Breast epithelium (tissue), 4 donors: ENCODE measurements at places on chromosomes 1 and 21. TPM values are rescaled to one million over a fixed set of nuclear protein-coding genes. Genes with fewer than 3 reads are reported as not detected.

- DNase-seq = no peak
Observed at GRCh38 chr1:21610989-21611785, 58.0 kb downstream of the RAP1GAP start.

Gene PKP1
- 12.1 TPM for total RNA-seq

GRCh38 chr1:64493831-64494230, 23.9 kb downstream of the CACHD1 start:
- no peak for DNase-seq

- no peak for DNase-seq
Observed at GRCh38 chr1:21648791-21649190, 20.4 kb downstream of the RAP1GAP start.

GRCh38 chr1:243465738-243466137, 209.9 kb downstream of the SDCCAG8 start:
- DNase-seq = no peak

Gene PDZK1
- 25.2 TPM for total RNA-seq

Gene GBP7
- not detected for total RNA-seq

Gene ARTN
- 2.3 TPM for total RNA-seq

Gene TFF2
- not detected for total RNA-seq

DNA sequence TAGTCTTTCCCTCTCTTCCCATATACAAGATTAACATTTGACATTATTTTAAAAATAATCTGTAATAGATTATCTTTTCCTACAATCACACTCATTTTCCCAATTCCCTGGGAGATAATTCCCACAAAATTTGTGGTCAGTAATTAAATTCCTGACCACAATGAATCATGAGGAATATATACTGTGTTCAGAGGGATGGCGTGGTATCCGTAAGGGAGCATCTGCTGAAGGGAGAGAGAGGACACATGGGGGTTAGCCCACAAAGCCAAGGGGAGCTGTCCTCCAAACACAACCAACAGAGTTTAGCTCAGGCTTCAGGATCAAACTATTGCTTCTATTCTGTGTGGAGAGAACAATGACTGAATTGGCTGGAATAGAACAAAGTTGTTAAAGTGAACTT, 57.1 kb upstream of the PPP2R5A start:
- DNase-seq = no peak

- DNase-seq = no peak
Observed at GRCh38 chr1:19521411-19521810, 36.1 kb upstream of the CAPZB start.

DNA sequence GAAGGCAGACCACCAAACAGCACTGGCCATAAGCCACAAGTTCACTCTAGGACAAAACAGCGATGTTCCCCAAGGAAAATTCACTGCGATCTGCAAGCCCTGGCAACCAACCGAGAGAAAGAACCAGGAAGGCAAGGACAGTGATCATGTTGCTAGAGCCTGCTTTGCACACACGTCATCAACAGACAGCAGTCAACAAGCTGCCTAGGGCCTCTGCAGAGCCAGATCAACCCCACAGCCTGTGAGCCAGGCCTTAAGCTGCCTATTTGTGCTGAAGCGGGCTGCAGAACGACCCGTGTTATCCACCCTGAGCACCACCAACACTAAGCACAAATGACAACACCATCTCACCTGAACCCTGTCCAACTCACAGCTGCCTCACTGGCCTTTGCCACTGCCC, 6.2 kb upstream of the YRDC start:
- DNase-seq = no peak

GRCh38 chr1:25031601-25031965, 101.5 kb upstream of the RUNX3 start:
- DNase-seq = no peak

DNA sequence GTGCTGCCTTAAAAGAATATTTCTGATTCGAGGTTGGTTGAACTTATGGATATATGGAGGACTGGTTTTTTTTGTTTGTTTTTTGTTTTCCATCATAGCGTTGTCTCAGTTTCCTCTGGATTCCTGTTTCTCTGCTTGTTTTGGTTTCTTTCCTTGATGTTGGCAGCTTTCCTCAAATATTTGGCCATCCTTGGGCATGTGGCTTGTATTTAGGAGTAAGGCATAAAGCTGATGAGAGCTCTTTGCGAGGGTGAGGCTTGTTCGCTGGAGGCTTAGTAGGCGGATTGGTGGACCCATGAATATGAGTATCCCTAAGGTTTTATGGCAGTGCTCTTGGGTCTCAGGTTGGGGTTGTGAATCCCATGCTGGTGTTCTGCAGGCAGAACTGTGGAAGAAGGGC, 22.9 kb downstream of the DYRK1A start:
- DNase-seq = no peak

Gene LCE2B
- total RNA-seq = not detected

DNA sequence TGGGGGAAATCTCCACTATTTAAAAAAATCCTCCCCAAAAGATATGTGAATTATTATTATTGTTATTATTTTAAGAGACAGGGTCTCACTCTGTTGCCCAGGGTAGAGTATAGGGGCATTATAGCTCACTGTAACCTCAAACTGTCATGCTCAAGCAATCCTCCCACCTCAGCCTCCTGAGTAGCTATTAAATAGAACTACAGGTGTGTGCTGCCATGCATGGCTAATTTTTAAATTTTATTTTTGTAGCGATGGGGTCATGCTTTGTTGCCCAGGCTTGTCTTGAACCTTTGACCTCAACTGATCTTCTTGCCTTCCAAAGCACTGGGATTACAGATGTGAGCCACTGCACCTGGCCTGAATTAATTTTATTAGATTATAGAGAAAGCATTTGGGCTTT, 116.8 kb downstream of the RABGAP1L start:
- no peak for DNase-seq

DNA sequence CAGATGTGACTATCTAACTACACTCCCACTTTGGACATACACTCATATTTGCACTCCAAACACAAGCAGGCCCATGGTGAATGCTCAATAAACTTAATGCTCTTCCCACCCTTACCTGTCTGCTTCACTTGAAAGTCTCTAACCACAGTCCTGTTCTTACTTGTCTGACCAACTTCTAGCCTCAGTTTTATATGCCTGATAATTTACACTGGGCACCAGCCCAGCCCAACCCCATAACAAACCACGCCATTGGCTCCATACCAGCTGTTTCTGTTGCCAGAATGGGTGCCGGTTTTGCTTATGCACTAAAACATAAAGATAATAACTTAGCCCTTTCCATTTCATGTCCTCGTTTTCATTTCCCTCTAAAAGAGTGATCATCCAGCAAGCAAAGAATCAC, 395.4 kb downstream of the NTNG1 start:
- DNase-seq = no peak

Gene NBPF8
- 17.1 TPM for total RNA-seq

DNA sequence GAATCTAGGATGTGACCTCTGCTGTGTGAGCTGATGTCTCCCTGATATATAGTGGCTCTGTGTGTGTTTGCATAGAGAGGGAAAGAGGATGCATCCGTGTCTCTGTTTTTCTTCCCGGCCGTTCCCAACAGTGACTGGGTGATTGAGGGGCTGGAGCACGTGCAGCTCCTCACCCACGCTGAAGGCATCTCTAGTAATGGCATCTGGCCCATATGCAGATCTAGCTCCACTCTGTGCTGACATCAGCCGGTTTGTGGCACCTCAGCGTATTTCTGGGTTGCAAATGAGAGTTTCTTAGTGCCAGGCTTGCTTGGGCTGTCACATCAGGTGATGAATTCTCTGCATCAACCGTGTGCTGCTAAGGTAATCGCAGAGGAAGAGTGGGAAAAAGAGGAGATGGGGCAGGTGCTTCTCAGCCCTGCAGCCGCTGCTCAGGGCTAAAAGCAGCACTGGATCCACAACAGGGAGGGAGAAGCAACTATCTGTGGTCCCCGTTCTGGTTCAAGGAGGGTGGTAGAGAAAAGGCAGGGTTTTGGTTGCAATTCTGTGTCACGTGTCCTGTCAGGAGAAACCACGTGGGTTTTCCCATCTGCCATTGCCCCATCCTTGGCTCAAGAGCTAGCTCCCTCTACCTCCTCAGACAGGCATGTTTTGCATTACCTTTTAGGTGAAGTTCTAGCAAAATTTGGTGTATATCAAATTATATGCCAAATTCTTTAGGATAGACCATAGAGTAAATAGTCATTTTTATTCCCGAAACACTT, 282.9 kb downstream of the PBX1 start:
- DNase-seq = no peak

DNA sequence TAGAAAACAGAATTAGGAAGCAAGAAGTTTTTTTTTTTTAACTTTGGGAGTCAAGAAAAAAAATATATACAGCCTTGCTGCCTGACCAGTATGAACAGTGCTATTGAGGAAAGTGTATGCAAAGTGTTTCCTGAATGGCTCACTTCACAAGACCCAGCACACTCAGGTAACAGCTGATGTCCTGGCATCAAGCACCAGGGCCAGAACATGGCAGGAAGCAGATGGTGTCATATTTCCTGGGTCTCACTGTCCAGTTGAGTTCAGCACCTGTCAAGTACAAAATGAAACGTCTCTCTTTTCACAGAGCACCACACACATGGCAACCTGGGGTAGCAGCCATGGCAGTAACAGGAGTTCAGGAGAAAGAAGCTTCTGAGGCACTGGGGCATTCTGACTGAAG, 372.3 kb downstream of the TTLL7 start:
- no peak for DNase-seq

DNA sequence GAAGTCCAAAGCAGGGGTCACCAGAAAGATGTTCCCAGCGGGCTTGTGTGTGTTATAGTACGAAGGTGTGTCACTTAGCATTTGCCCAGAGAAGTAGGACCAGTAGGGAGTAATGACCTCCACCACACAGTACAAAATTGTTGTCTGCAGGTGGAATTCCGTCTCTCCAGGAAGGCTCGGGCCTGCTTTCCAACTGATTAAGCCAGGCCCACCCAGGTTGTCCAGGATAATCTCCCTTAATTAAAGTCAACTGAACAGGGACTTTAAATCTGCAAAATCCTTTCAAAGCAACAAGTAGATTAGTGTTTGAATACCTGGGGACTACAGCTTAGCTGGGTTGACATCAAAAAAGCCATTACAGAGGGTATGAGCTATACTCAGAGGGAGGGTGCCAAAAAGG, 131.3 kb downstream of the BACH1 start:
- DNase-seq = no peak

- no peak for DNase-seq
Observed at GRCh38 chr21:30209601-30210000, 6.3 kb downstream of the CLDN8 start.

Gene ATP6V1G3
- total RNA-seq = not detected

Gene CSMD2
- total RNA-seq = 0.44 TPM

Gene RGS7
- 0.16 TPM for total RNA-seq

DNA sequence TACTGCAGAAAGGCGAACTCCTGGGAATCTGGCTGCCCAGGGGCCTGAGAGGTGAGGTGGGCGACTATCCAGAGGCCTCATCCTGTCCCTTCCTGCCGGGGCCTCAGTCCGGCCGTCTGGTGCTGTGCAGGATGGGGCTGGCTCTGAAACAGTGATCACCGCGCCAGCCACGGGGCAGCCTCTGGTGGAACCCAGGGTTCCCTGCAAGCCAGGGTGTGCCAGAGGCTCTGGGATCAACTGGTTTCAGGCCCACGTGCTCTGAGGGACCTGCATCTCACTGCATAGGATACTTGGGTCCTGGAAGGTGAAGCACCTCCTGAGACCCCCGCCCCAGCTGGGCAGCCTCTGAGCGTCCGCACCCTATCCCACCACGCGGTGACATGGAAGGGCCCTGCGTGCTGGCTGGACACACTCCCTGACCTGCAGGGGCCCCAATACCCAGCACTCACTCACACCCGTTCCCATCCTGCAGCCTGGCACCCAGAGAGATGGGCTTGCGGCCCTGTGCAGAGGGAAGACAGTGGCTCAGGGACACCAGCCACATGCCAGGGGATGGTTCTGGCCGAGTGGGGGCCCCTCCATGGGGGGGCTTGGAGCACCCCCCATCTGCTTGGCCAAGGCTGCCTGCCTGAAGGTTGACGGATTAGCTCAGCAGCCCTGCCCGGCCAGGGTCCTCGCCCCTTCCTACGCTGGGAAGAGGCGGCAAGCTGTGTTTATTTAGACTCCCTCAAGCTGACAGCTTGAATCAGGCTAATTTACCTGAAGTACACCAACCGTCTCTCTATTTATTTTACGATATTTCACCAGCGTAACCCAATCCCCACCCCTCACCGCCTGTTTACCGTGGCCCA, 64.3 kb upstream of the TTC34 start:
- no peak for DNase-seq

DNA sequence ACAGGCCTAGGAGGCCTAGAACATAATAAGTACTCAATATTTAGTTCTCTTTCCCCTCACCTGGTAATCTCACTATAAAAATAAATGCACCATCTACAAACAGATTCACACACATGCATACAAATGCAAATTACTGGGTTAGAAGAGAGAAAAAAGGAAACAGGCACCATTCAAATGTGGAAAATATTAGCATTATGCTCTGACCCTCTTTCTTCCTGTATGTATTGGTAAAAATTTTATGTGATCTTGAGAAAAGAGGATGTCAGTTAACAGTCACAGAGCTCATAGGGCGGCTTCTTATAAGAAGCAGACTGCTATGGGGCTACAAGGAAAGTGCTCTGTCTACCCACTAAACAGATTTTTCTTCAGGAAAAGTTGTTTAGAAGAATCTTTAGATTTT, 565.4 kb downstream of the LMO4 start:
- DNase-seq = no peak

DNA sequence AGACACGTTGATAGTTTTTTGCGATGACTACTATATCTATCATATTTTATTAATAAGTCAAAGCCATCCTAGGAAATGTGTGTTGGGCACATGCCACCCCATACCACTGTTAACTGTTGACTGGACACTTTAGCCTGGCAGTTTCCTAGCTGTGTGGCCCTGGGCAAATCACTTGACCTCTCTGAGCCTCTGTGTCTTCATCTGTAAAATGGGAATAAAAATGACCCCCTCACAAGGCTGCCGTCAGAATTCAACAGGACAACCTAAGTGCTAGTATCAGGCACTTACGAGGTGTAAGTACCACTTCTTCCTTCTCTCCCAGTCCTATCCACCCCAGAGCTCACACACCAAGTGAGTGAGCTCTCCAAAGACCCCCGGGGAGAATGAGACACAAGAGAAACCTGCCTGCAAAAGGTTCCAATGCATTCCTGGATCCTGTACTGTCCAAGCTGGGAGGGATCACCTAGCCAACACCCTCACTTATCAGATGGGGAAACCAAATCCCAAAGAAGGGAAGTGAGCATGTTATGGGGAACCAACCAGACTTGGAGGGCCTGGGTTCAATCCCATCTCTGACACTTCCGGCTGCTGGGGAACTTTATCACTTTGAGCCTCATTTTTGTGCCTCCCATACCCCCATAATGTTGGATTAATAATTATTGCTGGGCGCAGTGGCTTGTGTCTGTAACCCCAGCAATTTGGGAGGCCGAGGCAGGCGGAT, 24.9 kb downstream of the HSPG2 start:
- DNase-seq = no peak

Gene CACHD1
- 25.3 TPM for total RNA-seq

- no peak for DNase-seq
Observed at GRCh38 chr21:32844653-32845436, 73.3 kb upstream of the PAXBP1 start.

Gene RGS5
- 42.6 TPM for total RNA-seq

DNA sequence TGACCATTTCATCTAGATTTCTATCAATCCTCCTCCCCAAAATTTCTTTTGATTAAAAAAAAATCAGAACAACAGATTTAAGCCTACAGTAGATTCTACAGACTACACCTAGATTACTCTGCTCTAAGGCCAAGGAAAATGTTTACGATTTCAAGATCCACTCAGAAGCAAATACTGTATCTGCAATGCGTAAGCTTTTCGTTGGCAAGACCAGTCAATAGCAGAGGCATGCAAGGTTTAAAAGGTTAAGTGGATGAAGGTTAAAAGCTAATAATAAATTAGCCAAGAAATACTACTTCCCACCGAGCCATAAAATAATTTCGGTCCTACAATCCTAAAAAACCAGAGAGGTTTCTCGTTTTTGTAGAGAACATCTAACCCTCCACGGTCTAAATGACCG, 1.3 kb downstream of the CLSTN1 start:
- no peak for DNase-seq
